ENCODE measurements at places on chromosomes 13 and 19.

- DNase-seq = no peak
Observed at GRCh38 chr13:102658660-102659059, 36.2 kb downstream of the METTL21C start.

DNA sequence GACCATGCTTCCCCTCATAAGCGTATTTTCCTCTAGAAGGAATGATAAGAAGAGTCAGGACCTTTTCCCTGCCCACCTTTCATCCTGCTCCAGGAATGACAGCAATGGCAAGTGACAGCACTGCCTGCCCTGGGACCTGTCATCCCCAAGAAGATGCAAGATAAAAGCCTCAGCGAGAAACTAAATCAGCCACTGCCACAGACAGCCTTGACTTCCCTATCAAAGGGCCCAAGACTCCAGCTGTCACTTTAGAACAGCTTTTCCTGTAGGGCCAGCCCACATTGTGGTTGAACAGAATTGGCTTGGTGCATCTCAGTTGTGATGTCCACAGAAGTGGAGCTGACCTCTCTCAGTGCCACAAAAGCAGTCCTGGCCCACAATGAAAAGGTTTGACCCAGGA, 1.1 kb downstream of the RAB8A start:
- no peak for DNase-seq

DNA sequence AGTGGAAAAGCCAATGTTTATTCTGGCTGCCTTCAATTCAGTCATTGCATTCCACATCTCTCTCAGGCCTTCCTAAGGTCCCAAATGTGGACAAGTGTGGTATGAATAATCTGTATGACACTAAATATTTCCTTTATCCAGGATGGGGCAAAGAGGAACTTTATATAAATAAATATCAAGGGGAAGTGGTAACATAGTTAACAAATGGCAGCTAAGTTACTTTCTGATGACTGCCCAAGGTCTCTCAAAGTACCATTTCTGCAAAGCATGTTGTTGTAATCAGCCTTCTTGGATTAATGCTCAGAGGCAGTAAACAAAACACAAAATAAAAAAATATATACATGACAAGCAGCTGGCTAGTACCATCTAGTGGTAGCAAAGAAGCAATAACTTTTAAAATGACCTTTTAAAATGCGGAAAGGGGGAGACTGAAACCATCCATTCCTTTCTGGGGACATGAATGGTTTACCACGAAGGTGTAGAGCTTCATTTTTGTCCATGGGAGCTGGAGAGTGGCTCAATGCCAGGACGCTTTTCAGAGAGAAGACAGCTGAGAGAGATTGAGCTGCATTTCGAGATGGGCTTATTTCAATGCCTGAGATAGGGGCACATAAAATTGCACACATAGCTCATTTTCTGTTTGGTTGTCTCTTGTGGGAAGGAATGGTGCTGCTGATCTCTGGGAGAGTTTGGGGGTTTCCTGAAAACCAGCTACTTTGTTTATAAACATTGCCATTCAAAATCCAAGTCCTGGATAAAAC, 259.2 kb downstream of the RFC3 start:
- DNase-seq = peak; percentile 27

GRCh38 chr19:38076337-38076736, 147.7 kb downstream of the DPF1 start:
- peak; percentile 19 for DNase-seq

- DNase-seq = no peak
Observed at GRCh38 chr13:31042481-31043165, 110.2 kb downstream of the TEX26 start.

DNA sequence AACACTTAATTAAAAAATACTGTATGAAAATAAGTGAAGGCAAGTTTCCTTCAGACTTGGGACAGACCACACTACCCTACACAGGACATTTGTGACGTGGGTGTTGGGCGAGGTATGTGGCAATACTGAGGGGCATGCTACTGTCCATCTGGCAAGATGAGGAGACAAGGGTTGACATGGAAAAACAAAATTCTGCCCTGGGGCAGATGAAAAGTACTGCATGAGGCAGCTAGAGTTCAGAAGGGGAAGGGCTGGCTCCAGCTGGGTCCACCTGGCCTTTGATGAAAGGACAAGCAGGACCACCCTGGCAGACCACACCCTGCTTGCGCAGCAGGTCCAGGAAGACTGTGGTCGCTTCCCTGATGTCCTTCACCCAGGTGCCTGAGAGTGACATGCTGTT, 43.2 kb downstream of the LATS2 start:
- no peak for DNase-seq

DNA sequence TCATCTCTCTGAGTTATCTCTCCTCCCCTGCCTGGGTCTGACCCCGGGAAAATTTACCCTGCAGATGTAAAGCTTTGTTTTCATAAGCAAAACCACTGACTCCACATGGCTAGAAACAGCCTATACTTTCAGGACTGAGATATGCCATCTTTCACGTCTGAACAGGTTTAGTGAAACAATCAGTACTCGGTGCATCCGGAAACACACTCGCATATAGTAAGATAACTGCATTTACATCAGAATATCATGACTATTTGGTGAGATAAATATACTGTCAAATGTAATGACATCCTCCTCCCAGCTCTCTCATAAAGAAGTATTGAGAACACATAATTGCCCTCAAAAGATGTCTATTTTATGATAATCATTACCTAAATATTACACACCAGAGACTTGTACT, 172.8 kb downstream of the EFNB2 start:
- no peak for DNase-seq

GRCh38 chr13:97944396-97945029, 9.0 kb upstream of the IPO5 start:
- DNase-seq = no peak

GRCh38 chr13:48162217-48162616, 67.3 kb upstream of the MED4 start:
- DNase-seq = no peak

- peak; percentile 52 for DNase-seq
Observed at GRCh38 chr19:1653300-1653628, 849 bp upstream of the TCF3 start.

- DNase-seq = no peak
Observed at GRCh38 chr19:47698631-47699359, 14.4 kb upstream of the EHD2 start.

- DNase-seq = no peak
Observed at GRCh38 chr13:23050126-23050525, 130.7 kb upstream of the SGCG start.

DNA sequence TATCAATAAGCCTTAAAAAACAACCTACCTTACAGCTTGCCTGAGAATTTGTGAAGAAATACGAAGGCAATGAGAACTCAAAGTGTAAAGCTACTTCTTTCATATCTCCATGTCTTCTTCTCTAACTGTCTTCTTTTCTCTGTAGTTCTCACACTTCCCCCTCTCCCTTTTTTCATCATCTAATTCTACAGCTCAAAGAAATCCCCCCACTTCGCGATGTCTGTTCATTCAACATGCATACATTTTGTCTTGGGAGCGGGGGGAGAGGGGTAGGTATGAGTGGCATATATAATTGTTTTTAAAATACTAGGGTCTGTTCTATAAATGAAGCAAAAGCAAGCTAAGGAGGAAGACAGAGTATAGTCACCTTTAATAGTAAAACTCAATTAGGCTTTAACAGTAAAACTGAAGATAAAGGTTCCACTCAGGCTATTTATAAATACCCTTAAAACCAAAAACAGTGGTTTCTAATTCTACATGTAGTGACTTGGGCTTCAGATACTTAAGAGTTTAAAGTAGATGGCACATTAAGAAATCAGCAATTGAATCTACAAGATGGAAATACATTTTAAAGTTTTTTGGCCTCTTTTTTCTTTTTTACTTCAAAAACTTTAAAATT, 106.9 kb downstream of the KLF12 start:
- no peak for DNase-seq

- DNase-seq = no peak
Observed at GRCh38 chr13:59047546-59047945, 1116.2 kb downstream of the DIAPH3 start.

DNA sequence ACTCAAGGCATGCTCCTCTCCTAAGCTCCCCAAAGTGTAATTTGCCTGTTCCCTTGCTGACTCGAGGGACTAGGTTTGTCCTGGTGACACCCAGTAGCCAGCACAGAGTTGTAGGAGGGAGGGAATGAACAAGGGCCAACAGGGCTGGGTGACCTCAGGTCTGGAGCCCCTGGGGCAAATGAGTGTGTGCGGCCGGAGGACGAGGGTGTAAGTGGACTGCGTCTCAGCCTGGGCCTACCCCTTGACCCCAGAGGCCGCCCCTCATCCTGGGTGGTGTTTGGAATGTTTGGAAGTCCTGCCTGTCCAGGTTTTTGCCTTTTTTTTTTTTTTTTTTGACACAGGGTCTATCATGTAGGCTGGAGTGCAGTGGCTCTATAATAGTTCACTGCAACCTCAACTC, 1.3 kb upstream of the ZNF653 start:
- DNase-seq = no peak

DNA sequence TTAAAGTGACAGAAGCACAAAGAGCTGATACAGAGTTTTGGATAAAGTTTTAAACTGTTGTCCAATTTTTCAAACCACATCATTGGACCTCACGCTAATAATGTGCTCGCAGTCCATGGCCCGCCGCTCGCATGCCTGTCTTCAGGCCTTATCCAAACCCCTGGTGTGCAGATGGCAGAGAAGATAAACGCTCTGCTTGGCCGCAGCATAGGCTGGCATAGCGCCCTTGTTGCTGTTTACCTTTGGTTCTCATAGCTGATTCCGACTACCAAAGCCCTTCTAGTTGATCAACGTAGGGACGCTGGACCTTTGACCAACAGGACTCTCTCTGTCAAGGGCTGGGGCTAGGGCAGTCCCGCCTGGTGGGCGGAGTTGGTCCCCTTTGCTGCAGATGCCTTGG, 23.5 kb upstream of the QTRT1 start:
- no peak for DNase-seq

DNA sequence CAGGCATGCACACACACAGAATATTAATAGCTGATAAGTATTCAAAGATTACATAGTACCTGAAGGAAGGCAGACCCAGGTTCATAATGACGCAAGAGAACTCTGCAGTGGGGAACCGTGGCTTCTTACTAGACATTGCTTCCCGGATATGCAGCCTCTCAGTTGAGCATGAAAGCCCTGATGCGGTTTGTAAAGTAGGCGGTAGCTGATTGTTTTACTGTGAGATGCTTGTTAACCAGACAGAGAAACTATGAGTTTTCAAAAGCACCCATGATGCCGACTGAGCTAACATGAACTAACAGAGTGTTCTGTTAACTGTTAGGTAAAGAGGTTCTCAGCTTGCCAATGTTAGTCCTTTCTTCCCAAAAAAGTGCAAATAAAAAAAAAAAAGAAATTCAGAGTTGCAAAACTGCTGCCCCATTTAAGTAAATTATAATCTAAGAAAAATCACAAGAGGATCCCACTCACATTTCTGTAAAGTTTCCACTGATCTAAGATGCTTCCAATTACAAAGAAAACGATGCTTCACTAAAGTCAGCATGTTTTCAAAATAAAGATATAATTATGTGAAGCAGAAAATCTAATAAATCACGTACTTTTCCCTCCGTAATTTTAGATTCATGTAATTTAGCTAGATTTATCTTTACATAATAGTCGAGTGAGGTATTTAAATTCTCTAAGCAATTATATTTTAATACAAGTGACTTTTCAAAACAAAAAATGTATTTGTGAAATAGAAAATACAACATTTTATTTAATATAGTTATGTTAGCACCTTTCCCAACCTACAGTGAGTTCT, 2.2 kb downstream of the FLT1 start:
- no peak for DNase-seq

Measured in NCI-H510A treated with DMSO at 0.1 percent for 48 hours (cell line).